NCI-H748 treated with DMSO at 0.1 percent for 48 hours (cell line): ENCODE measurements at places on chromosomes 3 and 15.

- no peak for DNase-seq
Observed at GRCh38 chr3:64856106-64856505, 168.3 kb upstream of the ADAMTS9 start.

DNA sequence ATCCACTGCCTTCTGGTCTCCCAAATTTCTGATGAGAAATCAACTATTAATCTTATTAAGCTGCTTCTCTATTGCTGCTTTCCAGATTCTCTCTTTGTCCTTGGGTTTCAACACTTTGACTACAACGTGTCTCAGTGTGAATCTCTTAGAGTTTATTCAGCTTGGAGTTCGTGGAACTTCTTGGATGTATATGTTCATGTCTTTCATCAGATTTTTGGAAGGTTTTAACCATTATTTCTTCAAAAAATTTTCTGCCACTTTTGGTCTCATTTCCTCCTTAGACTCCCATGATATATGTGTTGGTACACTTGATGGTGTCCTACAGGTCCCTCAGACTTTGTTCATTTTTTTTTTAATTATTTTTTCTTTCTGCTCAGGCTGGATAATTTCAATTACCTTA lies 36.0 kb downstream of the TICRR start:
- no peak for DNase-seq

DNA sequence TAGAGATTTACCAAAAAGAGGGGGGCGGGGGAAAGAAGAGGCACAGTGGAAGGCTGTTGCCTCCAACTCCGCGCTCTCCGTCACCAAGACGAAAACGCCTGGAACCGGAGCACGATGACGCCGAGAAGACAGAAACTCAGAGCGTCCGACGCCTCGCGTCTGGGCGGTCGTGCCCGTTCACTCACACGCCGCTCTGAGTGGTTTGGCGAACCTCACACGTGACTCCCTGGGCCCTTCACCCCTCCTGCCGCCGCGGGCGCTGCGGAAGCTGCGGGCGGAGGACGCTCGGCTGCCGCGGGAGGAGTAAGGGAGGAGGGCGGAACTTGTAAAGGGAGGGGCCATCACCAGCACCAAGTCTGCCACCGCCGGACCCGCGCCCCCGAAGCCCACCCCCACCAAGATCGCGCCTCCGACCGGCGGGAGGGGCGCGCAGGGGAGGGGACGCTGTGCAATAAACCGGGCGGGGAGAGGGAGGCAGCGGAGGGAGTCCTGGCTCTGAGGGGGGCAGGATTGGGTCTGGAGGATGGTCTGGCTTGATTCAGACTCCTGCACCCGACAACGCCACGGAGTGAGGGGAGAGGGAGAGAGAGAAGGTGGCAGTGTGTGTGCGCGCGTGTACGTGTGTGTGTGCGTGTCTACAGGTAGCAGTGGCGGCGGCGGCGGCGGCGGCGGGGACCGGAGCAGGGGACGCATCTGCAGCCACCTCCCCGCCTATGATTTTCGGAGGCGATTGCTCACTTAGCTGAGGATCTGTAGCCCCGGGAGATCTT lies 1.9 kb upstream of the NLGN1 start:
- peak; percentile 89 for DNase-seq

DNA sequence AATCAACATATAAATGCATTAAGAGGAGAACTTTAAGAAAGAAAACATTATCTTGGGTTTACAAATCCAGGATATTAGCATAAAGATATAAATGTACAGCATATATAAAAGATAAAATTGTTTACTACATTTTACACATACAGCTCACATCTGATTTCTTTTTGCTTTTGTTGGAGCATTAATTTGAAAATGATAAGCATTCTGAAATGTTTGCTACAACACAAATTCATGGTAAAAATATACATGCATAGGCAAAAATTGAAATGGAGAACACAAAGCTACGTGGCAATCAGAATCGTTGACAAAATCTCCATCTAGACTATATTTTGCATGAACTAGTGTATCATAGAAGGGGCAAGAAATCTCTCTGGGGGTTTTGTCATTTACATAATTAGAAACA lies 159.1 kb downstream of the TIGIT start:
- DNase-seq, result no peak

GRCh38 chr15:36106640-36107335 lies 472.6 kb upstream of the CDIN1 start:
- no peak for DNase-seq

GRCh38 chr3:185397676-185398075 lies 34.7 kb downstream of the MAP3K13 start:
- no peak for DNase-seq

DNA sequence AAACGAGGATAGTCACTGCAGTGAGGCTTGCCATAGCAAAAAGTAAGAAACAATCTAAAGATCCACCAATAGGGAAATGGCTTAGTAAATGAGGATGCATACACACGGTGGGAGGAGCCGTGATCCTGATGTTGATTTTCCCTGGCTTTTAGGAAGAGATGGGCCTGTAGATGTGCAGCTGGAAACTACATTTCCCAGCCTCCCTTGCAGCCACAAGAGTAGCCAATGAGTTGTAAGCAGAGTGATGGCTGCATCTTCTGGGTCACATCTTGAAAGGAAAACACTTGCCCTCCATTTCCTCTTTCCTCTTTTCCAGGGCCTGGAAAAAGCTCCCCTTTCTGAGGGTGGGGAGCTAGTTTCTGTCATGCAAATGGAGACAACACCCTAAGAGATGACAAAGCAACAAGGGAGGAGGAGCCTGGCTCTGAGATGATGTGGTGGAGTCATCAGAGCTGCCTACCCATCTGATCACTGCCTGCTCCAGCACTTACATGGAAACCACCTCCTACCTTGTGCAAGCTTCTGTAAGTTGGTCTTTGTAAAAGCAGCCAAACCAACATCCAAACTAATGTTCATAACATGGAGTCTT lies 139.1 kb downstream of the TLE3 start:
- DNase-seq, result no peak
